GM13976 (cell line): ENCODE measurements at places on chromosomes 6 and 20.

DNA sequence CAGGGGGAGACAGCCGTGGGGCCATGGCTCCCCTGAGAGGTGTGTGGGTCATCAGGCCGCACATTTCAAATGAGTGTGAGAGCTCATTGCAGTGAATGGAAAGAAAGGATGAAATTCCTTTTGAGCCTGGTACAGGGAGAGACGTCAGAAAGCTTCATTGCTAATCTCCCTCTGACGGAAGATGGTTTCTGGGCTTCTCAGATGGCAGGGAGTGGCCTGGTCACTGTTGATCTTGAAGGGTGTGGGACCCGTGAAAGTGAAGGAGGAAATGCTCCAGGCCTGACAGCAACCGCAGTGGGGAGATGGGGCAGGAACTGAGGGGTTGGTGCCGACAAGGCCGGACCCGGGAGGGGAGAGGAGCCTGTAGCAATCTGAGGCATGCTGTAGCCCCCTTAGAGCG is 127.4 kb downstream of the MYLK4 start:
- no peak for DNase-seq

DNA sequence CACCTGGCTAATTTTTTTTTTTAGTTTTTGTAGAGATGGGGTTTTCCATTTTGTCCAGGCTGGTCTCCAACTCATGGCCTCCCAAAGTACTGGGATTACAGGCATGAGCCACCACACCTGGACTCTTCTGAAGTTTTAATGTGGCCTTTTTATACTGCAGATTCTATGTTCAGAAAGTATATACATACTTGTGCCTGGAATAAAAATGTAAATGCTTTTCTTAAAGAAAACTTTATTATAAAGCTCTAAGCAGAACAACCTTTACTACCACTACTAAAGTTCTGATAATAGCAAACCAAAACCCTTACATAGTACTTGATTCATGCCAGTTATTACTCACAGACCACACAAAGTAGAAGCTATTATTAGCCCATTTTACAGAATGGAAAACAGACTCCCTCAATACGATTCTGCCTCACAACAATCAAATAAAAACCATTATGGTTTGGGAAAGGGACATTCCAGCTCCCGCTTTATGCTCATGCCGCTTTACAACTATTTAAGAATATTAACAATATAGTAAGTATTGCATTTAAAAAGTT is 5.3 kb downstream of the PHIP start:
- DNase-seq = peak; percentile 21

GRCh38 chr6:124655866-124656265 is 306.4 kb upstream of the RNF217 start:
- no peak for DNase-seq

DNA sequence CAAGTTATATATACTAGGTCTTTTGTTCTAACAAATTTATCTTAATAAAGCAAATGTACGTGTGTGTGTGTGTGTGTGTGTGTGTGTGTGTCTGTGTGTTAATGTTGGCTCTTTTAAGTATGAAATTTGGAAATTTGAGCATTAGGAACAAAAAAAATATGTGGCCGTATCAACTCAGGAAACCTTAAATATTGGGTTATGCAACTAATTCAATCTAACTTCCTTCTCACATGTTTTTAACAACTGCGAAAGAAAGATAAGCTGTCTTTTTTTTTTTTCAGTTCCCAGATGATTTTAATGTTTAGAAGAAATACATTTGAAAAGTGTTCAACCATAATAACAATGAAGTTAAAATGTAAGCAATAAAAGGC is 616.4 kb upstream of the ARID1B start:
- no peak for DNase-seq

GRCh38 chr20:57071954-57072583 is 194.4 kb downstream of the BMP7 start:
- no peak for DNase-seq

GRCh38 chr6:83860782-83861495 is 1.4 kb downstream of the CYB5R4 start:
- no peak for DNase-seq
